ENCODE measurements at places on chromosomes 7 and 10.
A peak's percentile ranks its signal among the peaks of the same experiment; 100 is the strongest.

DNA sequence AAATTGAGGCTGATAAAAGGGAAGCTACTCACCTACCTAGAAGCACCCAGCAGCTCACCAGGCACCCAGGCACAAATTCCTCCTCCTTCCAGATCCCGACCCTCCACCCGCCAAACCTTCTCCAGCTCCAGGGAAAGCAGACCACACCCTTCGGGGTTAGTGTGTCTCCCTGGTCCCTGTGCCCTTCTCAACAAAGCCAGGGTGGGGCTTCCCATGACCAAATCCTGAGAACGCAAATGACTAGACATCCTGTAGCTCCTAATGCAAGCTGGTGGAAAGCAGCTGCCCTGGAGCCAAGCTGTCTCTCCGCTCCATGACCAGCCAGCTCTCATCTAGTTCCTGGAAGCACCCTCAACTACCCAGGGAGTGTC lies 4.4 kb downstream of the TBX20 start:
- DNase-seq = no peak

- DNase-seq = no peak
Measured at GRCh38 chr10:28320090-28320489, 17.2 kb upstream of the MPP7 start.

- peak; percentile 58 for DNase-seq
Measured at GRCh38 chr10:88657901-88658300, 6.3 kb upstream of the LIPF start.

DNA sequence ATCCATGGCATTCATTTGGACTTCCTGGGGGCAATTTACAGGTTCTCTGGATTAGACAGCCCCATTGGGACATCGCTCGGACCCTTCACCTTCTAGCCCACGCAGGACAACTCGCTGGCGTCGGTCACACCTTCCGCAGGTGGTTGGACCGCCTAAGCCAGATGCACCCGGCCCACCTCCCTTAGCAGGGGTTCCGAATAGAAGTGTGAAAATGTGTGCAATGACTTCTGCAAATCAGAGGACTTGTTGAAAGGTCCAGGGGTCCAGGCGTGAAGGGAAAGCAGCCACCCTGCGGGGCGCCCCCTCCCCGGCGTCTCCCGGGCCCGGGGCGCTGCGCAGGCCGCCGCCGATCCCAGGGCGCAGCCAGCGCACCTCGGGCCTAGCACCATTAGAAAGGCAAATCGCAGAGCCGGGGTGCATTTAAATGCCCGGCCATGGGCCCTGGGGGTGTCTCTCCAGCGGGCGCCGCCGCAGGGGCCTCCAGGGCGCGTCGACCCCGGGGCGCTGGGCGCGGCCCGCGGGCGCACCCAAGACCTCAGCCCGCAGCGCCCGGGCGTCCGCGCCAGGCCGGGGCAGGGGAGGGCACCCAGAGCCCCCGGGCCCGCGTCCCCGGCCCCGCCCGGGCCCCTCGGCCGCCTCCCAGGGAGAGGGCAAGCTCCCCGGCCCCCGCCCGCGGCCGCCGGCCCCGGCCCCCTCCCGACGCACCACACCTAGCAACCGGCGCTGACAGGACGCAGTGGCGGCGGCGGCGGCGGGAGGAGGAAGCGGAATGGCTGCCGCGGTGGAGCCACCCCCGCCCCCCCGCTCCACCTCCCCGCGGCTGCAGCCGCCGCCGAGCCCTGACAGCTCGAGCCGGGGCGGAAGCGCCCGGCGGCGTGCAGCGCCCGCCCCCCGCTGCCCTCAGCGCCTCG lies 1.2 kb downstream of the JAZF1 start:
- DNase-seq = no peak

All from amniotic epithelial cell (primary cell).